ENCODE measurements at places on chromosomes 1 and 21. TPM values are rescaled to one million over a fixed set of nuclear protein-coding genes. Genes with fewer than 3 reads are reported as not detected.

DNA sequence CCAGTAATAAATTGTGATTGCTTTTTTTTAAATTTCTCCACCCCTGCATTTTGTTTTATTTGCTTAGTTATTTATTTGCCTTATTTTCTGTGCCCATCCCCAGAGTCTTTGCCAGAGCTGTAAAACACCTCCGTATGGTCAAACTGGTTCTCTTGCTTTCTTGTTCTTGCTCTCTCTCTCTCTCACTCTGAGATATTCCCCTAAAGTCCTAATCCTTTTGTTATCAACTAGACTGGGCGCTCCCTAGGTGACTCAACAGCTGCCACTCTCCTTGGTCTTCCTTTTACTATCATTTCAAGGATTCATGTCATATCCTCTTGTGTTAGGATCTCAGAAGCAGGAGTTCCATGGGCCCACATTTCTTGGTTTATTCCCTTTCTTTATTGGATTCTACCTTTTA lies 160.0 kb downstream of the PRDM2 start:
- no peak for DNase-seq

DNA sequence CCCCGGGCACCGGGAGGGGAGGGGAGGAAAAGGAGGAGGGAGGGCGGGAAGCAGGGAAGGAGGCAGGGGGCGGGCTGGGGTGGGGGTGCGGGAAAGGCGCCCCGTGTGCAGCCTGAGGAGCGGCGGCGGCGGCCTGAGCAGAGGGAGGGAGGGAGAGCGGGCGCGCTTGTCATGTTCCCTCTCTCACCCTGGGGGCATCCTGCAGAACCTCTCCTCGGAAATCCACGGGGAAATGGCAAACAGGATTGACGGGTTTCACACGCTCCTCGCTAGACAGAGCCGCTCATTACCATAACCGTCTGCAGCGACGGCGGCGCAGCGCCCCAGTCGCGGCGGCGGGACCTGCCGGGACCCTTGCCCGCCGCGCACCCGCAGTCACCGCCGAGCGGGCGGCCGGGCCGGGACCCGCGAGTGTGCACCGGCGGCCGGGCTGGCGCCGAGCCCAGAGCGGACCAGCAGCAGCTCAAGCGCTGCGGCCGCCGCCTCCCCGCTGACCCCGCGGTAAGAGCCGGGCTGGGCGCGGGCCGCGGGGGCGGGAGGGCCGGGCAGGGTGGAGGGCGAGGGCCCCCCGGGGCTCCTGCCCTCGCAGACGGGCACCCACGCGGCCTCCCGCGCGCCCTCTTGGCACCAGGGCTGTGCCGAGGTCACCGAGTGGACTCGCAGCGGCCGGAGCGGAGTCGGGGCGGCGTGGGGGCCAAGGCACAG lies at the start of gene SERTAD4:
Gene SERTAD4 (plus strand): TSS at position 286 of the 705 bp plus-strand sequence. CDS start 5,165 bp downstream, outside the sequence.
- no peak for DNase-seq

DNA sequence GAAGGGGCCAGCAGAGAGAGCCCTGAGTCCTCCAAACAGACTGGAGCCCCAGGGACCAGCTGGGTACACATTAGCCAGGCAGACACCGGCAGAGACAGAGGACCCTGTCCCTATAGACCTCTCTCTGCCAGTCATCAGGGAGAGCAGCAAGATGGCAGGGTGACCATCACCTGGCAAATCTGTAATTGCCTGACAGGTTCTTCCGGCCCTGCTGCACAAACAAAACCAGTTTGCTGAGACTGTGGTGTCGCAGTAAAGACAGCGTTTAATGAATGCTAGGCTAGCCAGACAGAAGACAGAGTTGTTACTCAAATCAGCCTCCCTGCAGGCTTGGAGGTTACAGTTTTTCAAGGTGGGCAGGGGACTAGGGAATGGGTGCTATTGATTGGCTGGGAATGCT lies 618.9 kb downstream of the NPHP4 start:
- no peak for DNase-seq

The CD34 gene
- 0.05 TPM for total RNA-seq

- DNase-seq, result no peak
Measured at GRCh38 chr1:119430486-119430885, 15.5 kb downstream of the HSD3B2 start.

- DNase-seq, result no peak
Measured at GRCh38 chr21:29230551-29231261, 68.0 kb upstream of the BACH1 start.

DNA sequence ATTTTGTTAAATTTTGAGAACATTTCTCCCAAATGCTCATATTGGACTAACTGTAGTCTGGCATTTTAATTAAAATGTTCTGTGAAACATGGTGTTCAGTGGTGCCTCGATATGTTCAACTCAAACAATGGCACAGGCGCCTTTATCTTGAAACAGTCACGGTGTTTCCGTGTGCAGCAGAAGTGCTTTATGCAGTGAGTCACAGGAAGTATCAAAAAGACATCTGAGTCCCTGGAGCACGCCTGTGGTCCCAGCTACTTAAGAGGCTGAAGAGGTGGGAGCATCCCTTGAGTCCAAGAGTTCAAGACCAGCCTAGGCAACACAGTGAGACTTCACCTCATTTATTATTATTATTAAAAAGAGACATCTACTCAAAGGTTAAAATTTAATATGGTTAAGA lies 52.2 kb downstream of the GREM2 start:
- DNase-seq, result no peak

- DNase-seq, result no peak
Measured at GRCh38 chr1:169115891-169116585, 9.5 kb downstream of the ATP1B1 start.

DNA sequence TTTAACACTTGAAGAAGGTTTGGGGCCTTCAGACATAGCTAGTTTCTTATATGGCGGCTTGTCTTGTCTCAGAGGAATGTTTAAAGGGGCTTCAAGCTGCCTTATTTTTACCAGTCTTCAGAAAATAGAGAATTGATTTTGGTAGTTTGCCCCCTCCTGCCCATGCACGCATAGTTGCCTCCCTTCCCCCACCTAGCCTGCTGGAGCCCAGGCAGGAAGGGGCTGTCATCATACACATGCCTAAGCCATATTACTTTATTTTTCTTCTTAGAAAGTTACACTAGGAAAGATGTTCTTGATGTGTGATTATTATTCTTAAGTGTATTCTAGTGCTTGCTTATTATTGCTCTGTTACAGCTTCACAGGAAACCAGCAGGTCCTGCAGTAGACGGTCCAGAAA lies 18.3 kb downstream of the PBX1 start:
- no peak for DNase-seq

DNA sequence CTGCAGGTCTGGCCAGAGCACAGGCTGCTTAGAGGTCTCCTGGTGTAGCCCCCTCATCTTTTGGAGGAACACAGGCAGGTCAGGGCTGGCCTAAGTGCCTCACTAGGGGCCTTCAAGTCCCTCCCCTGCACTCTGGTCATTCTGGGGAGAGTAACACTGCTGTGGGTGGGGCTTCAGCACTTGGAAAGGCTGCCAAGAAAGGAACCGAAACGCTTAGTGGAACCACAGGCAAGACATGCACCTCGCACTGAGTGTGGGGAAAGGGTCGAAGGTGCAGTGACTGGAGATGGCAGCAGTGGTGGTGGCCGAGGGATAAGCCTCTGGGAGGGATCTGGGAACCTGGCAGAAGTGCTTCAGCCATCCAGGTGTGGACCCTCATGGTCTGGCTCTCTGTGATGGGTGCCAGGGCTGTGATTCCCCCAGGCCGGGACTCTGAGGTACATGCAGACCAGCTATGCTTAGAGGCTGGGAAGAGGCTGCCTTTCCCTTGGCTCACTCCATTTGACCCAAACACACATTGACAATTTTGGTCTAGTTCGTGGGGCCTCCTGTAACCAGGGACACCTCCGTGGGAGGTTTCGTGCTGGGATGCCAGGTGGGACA lies 182.9 kb upstream of the CSF3R start:
- no peak for DNase-seq

GRCh38 chr1:115647507-115647906 lies 5.7 kb downstream of the VANGL1 start:
- peak; percentile 55 for DNase-seq

The RGS13 gene
- not detected for total RNA-seq

Data from activated CD4-positive, alpha-beta T cell treated with anti-CD3 and anti-CD28 coated beads, Interleukin-2, amount 10 ng/mL, durations not matched to agents 7 days and 5 days (primary cell).